Activated CD4-positive, alpha-beta T cell treated with anti-CD3 and anti-CD28 coated beads for 24 hours (primary cell): ENCODE measurements at places on chromosomes 6 and 20.

DNA sequence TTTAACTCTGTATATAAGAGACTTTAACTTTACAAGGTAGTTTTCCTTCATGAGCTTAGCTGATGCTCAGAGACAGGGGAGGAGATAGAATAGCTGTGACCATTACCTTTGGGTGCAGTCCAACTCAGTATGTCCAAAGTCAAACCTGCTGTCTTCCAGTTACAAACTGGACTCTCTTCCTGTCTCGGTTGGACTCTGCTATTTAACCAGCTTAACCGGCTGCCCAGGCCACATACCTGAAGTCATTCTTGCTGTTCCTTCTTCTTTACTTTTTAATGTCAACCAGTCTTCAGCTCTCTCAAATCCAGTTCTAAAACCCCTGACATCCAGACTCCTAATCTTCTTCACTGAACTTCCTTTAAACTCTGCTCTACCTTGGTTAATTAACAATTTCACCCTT, 138.3 kb upstream of the TSHZ2 start:
- no peak for DNase-seq

DNA sequence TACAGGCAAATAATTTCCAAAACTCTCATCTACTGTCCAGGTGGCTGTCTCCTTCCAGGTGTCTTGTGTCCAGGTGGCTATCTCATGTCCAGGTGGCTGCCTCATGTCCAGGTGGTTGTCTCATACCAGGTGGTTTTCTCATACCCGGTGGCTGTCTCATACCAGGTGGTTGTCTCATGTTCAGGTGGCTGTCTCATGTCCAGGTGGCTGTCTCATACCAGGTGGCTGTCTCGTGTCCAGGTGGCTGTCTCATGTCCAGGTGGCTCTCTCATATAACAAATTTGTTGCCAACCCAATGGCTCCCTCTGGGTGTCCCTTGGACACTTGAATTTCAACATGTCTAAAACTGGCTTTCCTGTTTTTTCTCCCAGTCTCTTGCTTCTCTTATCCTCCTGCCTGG, 14.3 kb upstream of the SLC22A3 start:
- no peak for DNase-seq

DNA sequence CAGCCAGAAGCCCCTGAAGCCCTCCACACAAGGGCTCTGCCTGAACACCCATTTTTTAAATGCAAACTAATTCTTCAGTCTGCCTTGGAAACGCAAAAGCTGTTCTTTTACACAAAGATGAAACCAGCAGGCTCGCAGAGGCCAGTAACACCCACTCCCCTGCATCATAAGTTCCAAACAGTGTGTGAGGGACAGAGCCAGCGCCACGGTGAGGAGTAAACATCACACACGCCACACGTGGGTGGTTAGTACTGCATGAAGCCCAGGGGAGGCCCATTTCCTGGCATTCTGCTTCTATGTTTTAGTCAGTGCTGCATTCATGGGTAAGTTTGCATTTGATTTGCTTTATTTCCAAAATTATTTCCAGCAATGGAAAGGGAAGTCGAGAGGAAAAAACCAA, 217.7 kb upstream of the RIN2 start:
- DNase-seq = peak; percentile 4

GRCh38 chr6:167054987-167055386, 55.8 kb downstream of the CEP43 start:
- DNase-seq = no peak

DNA sequence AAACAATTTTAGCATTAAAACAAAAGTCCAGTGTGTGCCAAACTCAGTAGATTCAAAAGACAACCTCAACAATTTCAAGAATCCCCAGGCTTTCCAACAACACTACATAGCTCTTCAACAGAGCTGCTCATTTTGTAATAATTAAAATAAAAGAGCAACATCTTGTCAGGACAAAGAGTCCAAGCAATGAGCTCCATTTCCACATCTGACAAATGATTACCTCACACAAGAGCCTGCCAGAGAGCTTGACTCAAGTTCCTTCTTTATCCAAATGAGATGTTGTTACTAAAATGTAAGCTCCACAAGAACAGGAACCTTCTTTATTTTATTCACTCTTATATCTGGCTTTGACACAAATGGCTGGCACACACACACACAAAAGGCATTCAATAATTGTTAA, 449.8 kb downstream of the HACE1 start:
- no peak for DNase-seq

DNA sequence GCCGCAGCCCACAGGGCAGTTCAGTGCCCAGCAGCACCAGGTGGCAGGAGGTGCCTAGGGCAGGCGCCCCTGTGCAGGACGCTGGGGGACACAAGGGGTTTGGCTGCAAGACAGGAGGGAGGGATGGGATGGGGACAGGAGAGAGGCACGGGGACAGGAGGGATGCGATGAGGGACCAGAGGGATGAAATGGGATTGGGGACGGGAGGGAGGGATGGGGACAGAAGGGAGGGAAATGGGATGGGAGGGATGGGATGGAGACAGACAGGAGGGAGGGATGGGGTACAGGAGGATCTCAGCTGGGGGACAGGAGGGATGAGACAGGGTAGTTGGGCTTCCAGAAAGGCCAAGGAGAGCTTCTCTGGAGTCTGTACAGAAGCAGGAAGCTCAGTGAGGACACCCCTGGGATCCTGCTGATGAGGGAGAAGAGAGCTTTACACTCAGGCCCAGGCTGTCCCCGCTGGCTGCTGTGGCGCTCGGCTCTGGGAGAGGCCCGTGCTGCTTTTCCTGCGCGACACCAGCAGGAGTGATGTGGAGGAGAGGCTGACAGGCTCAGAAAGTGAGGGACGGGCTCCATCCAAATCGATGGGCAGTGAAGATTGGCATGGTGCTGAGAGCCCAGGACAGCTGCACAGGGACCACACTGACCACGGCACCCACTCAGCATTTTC, 400.8 kb downstream of the SMOC2 start:
- DNase-seq = no peak

GRCh38 chr6:153103319-153103655, 27.8 kb downstream of the RGS17 start:
- DNase-seq = no peak

DNA sequence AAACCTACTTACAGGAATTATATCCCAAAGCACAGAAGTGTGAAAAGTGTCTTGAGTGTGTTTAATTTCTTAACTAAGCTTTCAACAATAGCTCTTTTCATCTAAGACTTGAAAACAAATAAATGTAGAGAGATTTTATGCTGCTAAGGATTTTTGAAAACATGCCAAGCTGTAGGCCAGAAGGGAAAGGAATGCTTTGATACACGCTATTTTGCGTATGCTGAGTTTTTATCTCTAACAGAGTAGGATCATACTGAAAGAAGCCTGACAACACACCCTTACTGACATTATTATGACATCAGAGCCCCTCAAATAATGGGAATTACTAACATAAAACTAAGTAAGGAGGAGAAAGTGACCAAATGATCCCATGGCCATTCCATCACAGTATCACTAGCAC, 265.5 kb downstream of the KHDC1L start:
- DNase-seq = no peak

- no peak for DNase-seq
Observed at GRCh38 chr6:142500250-142500786, 198.5 kb downstream of the ADGRG6 start.

DNA sequence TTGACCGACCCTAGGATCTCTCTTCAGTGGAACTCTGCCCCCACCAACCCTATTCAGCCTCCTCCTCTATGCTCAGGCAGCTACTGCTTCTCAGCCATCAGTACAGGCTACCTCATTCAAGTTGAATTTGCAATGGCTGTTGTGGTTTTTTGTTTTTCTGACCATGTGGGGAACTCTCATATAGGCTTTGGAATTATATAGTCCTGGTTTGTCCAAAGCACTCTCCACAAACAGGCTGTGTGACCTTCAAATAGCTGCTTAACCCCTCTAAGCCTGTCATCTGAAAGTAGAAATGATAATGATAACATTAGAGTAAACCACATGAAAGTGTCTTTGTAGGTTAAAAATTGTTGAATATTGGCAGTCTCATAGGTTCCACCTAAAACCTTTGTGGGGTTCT, 80.3 kb downstream of the UNC5CL start:
- no peak for DNase-seq

DNA sequence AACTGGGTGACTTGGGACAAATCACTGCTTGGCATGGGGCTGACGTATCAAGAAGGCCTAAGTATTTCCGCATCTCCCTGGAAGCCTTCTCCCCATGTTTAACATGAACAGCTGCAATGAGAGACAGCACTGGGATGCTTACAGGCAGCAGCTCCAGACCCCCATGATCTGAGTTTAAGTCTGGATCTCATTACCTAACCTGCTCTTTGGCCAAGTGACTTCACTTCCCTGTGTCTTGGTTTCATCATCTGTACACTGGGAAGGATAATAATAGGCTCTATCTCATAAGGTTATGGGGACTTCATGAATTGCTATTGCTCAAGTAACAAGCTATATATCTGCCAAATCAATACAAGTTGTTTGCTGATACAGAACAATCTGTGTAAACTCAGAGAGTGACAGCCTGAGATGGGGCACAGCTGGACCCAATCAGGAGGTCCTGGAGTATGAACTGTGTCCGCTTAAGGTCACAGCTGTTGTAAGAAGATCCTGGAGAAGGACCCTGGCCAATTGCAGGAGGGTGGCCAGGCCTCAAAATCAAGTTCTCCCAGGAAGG, 56.0 kb downstream of the TGM2 start:
- DNase-seq = no peak

- DNase-seq = no peak
Observed at GRCh38 chr6:159014406-159014805, 14.4 kb upstream of the RSPH3 start.

DNA sequence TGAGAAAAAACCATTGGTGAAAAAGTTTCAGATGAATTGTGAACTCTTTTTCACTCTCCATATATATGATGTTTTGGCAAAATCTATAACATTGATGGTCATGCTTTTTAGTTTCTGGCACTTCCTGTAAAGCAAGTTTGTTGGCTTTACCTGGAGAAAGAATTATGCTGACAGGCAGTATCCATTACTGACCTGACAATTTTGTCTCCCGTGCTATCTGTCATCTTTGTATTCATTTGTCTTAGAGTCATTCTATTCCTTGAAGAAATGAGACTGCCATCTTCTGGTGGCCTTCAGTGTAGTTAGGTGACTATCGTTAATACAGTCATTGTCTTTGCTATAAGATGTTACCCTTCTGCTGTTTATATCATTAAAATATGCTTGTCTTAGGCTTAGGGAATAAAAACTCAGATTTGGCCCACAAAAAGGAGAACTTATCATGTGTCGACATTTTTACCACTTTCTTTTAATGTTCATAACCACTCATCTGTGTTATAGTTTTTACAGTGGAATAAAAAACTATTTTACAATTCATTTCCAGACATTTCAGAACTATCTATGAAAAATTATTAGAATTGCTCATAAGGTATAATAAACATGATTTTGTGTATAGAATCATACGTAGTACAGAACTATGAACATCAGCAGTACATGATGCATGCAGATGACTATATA, 707.0 kb downstream of the EPM2A start:
- DNase-seq = no peak

DNA sequence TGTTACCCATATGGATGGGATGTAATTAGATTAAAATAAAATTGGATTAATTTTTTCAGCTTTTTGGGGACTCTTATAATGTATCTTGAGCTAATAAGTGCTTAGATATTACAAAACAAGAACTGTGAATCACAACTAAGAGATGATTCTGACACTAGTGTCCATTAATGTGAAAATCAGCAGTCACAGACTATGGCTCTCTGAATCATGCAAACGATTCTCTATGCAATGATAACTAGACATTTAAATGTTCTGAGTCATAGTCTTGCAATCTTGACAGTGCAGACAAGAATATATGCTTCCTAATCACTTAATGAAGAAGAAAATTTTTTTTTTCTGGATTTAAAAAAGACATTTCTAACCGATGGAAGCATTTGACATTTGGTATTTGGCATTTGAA, 82.2 kb upstream of the OPRM1 start:
- DNase-seq = no peak

GRCh38 chr6:169095153-169095552, 158.5 kb downstream of the THBS2 start:
- DNase-seq = no peak

DNA sequence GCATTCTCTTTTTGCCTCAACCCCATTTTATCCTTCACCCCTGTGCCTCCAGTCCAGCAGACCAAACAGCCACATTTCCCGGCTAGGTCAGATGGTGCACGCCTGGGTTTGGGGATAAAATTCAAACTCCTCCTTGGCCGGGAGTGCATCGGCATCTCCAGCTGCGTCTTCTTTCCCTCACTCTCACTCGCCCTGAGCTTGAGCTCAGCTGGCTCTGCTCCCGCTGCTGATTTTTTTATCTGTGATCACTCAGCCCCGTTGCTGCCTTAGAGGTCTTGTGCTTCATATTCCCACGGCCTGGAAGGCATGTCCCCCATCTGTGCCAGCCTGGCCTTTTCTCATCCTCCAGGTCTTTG, 6.8 kb upstream of the EZR start:
- DNase-seq = no peak
